ENCODE measurements at places on chromosomes 1 and 21. TPM values are rescaled to one million over a fixed set of nuclear protein-coding genes. Genes with fewer than 3 reads are reported as not detected.

The KIF17 gene
- 2.2 TPM for polyA plus RNA-seq

The PTPRF gene
- polyA plus RNA-seq, result 77.0 TPM

The SPOCD1 gene
- 1.1 TPM for polyA plus RNA-seq

The LDLRAD1 gene
- 0.92 TPM for polyA plus RNA-seq

The CFH gene
- polyA plus RNA-seq, result 0.89 TPM

The PLEKHG5 gene
- 2.4 TPM for polyA plus RNA-seq

The TNFRSF4 gene
- polyA plus RNA-seq, result 3.5 TPM

The HDGF gene
- 244 TPM for polyA plus RNA-seq

The TSPEAR gene
- 0.53 TPM for polyA plus RNA-seq

The CLCNKA gene
- polyA plus RNA-seq, result 0.22 TPM

The GRIK1 gene
- polyA plus RNA-seq, result 0.37 TPM

The NCMAP gene
- polyA plus RNA-seq, result 1.3 TPM

The TMEM9 gene
- polyA plus RNA-seq, result 51.4 TPM
